Mesothelial cell of epicardium (in vitro differentiated cells): ENCODE measurements at places on chromosomes 16 and 17. TPM values are rescaled to one million over a fixed set of nuclear protein-coding genes. Genes with fewer than 3 reads are reported as not detected.

GRCh38 chr16:30113031-30113710 lies at the start of gene GDPD3:
TSS of gene GDPD3 (minus strand) at chr16:30113537. CDS start at chr16:30113478, 59 bp downstream.
- H3K4me1 ChIP-seq, result peaks cover 2% of the 10 kb centered on the region
- H3K27me3 ChIP-seq, result no peaks in the 10 kb centered on the region
- no peak within 1 kb of the TSS for H3K27ac ChIP-seq
- DNase-seq, result no peak
- H3K4me3 ChIP-seq, result no peak within 1 kb of the TSS

DNA sequence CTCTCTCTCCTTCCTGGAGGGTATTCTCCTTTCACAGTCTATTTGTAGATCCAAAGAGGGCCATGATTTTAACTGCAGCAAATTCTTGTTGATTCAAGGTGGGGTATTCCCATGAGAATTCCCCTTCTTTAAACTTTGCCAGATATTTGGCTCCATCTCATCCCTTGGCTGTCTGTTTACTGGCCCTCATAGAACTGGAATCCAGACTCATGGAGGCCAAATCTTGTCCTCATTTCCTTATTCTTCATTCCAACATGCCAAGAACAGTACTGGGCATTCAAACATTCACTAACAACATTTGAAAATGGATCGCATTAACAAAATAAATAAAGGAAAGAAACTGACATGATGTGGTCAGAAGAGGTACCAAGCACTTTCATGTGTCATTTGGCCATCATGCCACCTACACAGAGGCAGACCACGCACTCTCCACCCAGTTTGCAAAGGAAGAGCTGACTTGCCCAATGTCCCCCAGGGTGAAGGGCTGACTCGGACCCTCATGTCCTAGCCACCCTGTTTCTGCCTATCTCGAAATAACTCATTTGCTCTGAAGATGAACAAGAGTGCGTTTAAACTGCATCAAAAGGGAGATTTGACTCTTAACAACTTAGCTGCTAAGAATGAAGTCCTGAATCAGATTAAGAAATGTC lies 23.1 kb upstream of the SLC35B1 start:
- H3K27me3 ChIP-seq, result no peaks in the 10 kb centered on the region
- H3K4me3 ChIP-seq, result no peak overlapping the region
- H3K36me3 ChIP-seq, result peaks cover 5% of the 10 kb centered on the region

DNA sequence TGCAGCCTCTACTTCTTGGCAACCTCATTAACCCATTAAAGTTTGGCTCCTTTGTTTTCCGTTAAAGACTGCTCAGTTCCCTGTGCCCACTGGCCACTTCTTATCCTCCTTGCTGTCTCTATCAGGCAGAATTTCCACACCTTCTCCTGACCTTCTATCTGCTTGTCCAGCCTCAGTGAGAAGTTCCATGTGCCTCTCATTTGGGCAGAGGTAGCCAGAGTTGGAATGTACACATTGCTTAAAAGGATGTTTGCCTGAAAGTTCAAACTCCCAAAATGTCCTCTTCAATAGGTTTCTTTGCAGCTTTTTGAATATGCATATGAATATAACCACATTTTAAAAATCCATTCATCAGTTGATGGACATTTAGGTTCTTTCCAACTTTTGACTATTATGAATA lies 47.0 kb downstream of the HSD17B2 start:
- no peak overlapping the region for H3K4me3 ChIP-seq
- H3K36me3 ChIP-seq, result peaks cover under 1% of the 10 kb centered on the region
- DNase-seq, result no peak
- H3K4me1 ChIP-seq, result no peaks in the 10 kb centered on the region
- peaks cover 9% of the 10 kb centered on the region for H3K27me3 ChIP-seq
- H3K27ac ChIP-seq, result no peak overlapping the region

DNA sequence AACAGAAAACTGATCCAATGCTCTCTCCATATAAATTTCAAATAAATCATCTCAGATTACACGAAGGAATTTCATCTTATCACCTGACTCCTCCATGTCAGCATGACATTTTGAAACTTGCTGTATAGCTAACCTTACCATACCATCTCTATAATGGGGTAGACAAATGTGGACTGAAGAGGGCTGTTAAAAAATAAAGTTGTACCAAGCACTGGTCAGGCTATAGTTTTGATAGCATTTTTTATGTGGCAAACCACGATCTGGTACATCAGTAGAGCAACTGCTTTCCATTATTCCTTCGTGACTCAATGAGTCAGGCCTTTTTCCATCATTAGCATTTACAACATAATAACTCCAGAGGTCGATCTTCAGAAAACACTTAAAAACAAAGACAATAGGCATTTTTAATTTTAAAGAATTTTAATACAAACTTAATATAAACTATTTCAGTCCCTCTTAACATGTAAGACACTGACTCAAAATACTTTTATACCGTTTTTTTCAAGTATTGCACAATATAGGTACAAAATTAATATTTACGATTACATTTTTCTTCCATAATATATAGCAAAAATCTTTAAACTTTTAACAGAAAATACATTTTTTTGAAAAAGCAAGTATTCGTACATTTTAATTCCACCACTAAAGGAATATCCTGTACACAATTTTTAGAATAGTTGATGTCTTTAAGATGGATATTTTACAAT lies 4.2 kb downstream of the TOB1 start:
- H3K27me3 ChIP-seq, result no peaks in the 10 kb centered on the region
- no peak overlapping the region for H3K4me3 ChIP-seq
- no peak for DNase-seq
- peaks cover 30% of the 10 kb centered on the region for H3K4me1 ChIP-seq
- H3K27ac ChIP-seq, result no peak overlapping the region
- H3K36me3 ChIP-seq, result peaks cover 3% of the 10 kb centered on the region

- DNase-seq, result no peak
- peaks cover 49% of the 10 kb centered on the region for H3K4me1 ChIP-seq
- no peaks in the 10 kb centered on the region for H3K36me3 ChIP-seq
- H3K27ac ChIP-seq, result no peak overlapping the region
- no peak overlapping the region for H3K4me3 ChIP-seq
- H3K27me3 ChIP-seq, result no peaks in the 10 kb centered on the region
Measured at GRCh38 chr16:57502048-57502775, 15.9 kb upstream of the DOK4 start.

- no peak within 1 kb of the TSS for H3K27ac ChIP-seq
- H3K27me3 ChIP-seq, result no peaks in the 10 kb centered on the region
- H3K4me3 ChIP-seq, result peak within 1 kb of the TSS; percentile 41
- peaks cover 8% of the 10 kb centered on the region for H3K36me3 ChIP-seq
- no peak for DNase-seq
Measured at GRCh38 chr17:7854851-7855659, at the start of gene TMEM88. TSS of gene TMEM88 (plus strand) at chr17:7855066. CDS start at chr17:7855075, 9 bp downstream.

- H3K27ac ChIP-seq, result no peak overlapping the region
- peaks cover 9% of the 10 kb centered on the region for H3K27me3 ChIP-seq
- no peaks in the 10 kb centered on the region for H3K36me3 ChIP-seq
- no peaks in the 10 kb centered on the region for H3K4me1 ChIP-seq
- H3K4me3 ChIP-seq, result no peak overlapping the region
Measured at GRCh38 chr16:19935694-19936093, 51.0 kb upstream of the GPRC5B start.

- H3K36me3 ChIP-seq, result no peaks in the 10 kb centered on the region
- no peak overlapping the region for H3K27ac ChIP-seq
- H3K27me3 ChIP-seq, result peaks cover 88% of the 10 kb centered on the region
- H3K4me3 ChIP-seq, result peak overlapping the region; percentile 53
- H3K4me1 ChIP-seq, result peaks cover 5% of the 10 kb centered on the region
- peak; percentile 45 for DNase-seq
Measured at GRCh38 chr16:66427871-66428681, 981 bp downstream of the BEAN1 start.

- peak overlapping the region; percentile 16 for H3K4me3 ChIP-seq
- peaks cover 85% of the 10 kb centered on the region for H3K4me1 ChIP-seq
- no peaks in the 10 kb centered on the region for H3K27me3 ChIP-seq
- H3K36me3 ChIP-seq, result no peaks in the 10 kb centered on the region
- no peak for DNase-seq
- peak overlapping the region; percentile 94 for H3K27ac ChIP-seq
Measured at GRCh38 chr17:61131585-61131984, 268.1 kb upstream of the TBX2 start.

DNA sequence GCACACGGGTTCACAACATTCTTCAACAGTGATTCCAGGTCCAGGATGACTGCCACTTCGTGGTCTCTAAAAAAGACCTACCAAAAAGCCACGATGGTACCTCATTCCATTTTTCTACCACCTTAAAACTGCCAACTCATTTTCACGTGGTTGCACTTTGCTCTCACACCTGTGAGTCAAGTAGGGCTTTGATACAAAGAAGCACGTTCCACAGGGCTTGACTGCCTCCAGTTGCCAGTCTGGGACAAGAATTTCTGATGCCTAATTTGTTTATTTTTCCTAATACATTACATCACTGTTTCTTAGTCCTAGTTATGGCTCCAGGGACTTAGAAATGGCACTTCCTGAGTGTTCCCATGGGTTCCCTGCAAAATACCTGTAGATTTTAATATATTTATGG lies 911.6 kb upstream of the EEF2KMT start:
- H3K27ac ChIP-seq, result no peak overlapping the region
- no peaks in the 10 kb centered on the region for H3K36me3 ChIP-seq
- no peak overlapping the region for H3K4me3 ChIP-seq

GRCh38 chr17:11871773-11872172 lies 125.5 kb downstream of the ZNF18 start:
- H3K27me3 ChIP-seq, result peaks cover 4% of the 10 kb centered on the region
- no peak overlapping the region for H3K4me3 ChIP-seq
- no peaks in the 10 kb centered on the region for H3K36me3 ChIP-seq
- no peak overlapping the region for H3K27ac ChIP-seq
- no peaks in the 10 kb centered on the region for H3K4me1 ChIP-seq
- no peak for DNase-seq

GRCh38 chr17:56119936-56120335 lies 33.3 kb upstream of the ANKFN1 start:
- H3K4me3 ChIP-seq, result no peak overlapping the region
- H3K27me3 ChIP-seq, result peaks cover 24% of the 10 kb centered on the region
- no peak overlapping the region for H3K27ac ChIP-seq
- H3K4me1 ChIP-seq, result no peaks in the 10 kb centered on the region

DNA sequence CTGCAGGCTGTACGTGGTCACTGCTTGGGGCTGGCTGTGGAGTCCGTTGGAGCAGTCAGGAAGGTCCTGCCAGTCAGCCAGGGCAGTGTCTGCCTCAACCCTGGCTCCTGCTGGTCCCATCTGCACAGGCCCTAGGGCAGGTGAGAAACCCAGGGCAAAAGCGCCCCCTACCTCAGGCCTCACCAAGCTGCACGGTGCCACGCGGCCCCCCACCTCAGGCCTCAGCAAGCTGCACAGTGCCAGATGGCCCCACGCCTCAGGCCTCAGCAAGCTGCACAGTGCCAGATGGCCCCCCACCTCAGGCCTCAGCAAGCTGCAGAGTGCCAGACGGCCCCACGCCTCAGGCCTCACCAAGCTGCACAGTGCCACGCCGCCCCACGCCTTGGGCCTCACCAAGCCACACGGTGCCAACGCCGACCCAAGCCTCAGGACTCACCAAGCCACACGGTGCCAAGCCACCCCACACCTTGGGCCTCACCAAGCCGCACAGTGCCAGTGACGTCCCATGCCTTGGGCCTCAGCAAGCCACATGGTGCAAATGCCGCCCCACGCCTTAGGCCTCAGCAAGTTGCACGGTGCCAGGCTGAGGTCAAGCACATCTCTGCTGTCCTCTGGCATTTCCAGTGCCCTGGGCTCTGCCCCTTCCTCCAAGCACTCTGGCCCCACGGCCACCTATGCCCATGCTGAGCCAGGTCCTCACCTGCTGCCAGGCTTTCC lies 5.5 kb downstream of the TMEM204 start:
- H3K36me3 ChIP-seq, result peaks cover 5% of the 10 kb centered on the region
- H3K4me1 ChIP-seq, result peaks cover 22% of the 10 kb centered on the region
- no peak for DNase-seq
- no peak overlapping the region for H3K27ac ChIP-seq
- H3K4me3 ChIP-seq, result no peak overlapping the region

GRCh38 chr17:19646788-19647696 lies 1.5 kb upstream of the ALDH3A2 start:
- H3K4me3 ChIP-seq, result peak overlapping the region; percentile 84
- peaks cover 67% of the 10 kb centered on the region for H3K4me1 ChIP-seq
- H3K36me3 ChIP-seq, result peaks cover 2% of the 10 kb centered on the region
- DNase-seq, result no peak
- no peaks in the 10 kb centered on the region for H3K27me3 ChIP-seq

GRCh38 chr17:81199482-81199830 lies 23.3 kb downstream of the CEP131 start:
- peaks cover 2% of the 10 kb centered on the region for H3K36me3 ChIP-seq
- H3K4me3 ChIP-seq, result no peak overlapping the region
- no peaks in the 10 kb centered on the region for H3K4me1 ChIP-seq
- DNase-seq, result no peak
- H3K27ac ChIP-seq, result no peak overlapping the region

DNA sequence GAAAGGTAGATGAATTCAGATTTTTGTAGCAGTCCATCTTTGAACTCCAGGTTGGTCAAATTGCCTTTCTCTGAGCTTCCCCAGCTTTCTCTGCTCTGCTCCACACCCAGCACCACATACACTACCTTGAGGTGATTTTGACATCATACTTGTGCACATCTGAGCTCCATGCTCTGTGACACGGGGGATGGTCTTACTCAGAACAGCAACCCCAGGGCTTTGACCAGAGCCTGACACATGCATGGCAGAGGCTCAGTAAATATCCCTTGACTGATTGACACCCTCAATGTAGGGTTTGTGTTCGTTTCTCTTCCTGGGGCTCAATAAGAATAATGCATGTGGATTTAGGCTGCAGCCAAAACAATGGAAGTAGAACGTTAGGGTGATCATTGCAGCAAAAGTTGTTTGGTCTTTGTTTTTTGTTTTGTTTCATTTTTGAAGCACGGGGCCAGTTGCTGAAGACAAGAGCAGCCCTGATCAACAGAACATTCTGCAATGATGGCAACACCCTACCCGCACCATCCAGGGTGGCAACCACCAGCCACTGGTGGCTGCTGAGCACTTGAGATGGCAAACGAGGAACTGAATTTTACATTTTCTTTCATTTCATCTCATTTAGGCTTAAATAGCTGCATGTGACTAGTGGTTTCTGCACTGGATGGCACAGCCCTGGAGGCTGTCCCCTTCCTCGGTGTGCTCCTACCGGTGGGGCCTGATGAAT lies 224.8 kb upstream of the TNRC6C start:
- H3K27me3 ChIP-seq, result peaks cover 6% of the 10 kb centered on the region
- H3K27ac ChIP-seq, result no peak overlapping the region
- no peak for DNase-seq
- H3K4me1 ChIP-seq, result peaks cover 28% of the 10 kb centered on the region
- peaks cover 8% of the 10 kb centered on the region for H3K36me3 ChIP-seq

SMPD3 gene
- 0.14 to 0.20 TPM (median 0.18 TPM) in 3 replicates for total RNA-seq

MEOX1 gene
- total RNA-seq, result 1.2 to 1.8 TPM (median 1.2 TPM) in 3 replicates

NKD1 gene
- total RNA-seq, result 60.1 to 63.0 TPM (median 61.5 TPM) in 3 replicates

FTSJ3 gene
- 44.0 to 48.6 TPM (median 48.1 TPM) in 3 replicates for total RNA-seq

SGSH gene
- 49.6 to 57.0 TPM (median 53.7 TPM) in 3 replicates for total RNA-seq

TBC1D3H gene
- not detected in 3 replicates for total RNA-seq

MYH8 gene
- not detected in 3 replicates for total RNA-seq

SSTR5 gene
- not detected in 3 replicates for total RNA-seq

CD300A gene
- total RNA-seq, result not detected in 3 replicates

RASL10B gene
- total RNA-seq, result 19.3 to 20.5 TPM (median 20.1 TPM) in 3 replicates

TBC1D3G gene
- not detected in 3 replicates for total RNA-seq

PRSS36 gene
- total RNA-seq, result 0.96 to 1.7 TPM (median 1.4 TPM) in 3 replicates

TBL3 gene
- 35.5 to 40.6 TPM (median 37.2 TPM) in 3 replicates for total RNA-seq
